ENCODE measurements at places on chromosomes 2 and 18.
A peak's percentile ranks its signal among the peaks of the same experiment; 100 is the strongest.

DNA sequence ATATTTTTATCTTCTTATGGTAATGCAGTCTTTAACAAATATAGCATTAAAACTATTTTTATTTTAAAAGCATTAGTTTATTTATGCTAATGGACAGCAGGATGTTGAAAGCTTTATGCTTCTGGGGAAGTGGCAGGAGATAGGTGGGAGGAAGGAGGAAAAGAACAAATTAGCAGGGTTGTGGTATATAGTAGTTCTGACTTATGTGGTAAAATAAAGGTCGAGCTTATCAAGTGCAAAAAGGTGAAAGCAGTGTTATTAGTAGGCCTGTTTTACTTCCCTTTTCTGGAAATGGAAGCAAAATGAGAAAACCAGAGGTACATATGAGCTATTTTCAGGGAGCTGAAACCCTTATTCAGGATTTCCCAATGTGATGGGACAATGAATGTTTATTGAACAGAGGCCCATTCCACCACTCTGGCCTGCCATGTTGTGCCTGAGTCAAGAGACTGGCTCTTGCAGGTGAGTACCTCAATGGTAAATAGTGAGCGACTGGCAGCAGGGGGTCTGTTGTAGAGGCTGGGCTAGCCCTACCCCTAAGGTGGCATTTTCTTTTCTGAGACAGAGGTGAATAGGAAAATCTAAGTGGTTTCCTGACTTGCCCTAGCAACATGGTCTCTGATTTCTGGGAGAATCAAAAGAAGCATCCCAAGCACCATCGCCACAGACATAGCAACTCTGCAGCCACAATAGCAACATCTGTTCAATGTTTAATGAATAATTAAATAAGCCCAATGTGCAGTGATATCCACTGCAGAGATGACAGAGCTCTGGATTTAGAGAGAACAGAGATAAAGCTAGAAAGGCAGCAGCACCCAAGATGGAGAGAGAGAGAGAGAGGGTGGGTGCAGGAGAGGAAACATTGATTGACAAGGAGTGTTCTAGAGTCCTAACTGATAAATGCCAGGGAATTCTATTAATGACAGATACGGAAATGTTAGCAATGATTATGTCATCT is 119.7 kb downstream of the UPP2 start:
- DNase-seq: no peak

DNA sequence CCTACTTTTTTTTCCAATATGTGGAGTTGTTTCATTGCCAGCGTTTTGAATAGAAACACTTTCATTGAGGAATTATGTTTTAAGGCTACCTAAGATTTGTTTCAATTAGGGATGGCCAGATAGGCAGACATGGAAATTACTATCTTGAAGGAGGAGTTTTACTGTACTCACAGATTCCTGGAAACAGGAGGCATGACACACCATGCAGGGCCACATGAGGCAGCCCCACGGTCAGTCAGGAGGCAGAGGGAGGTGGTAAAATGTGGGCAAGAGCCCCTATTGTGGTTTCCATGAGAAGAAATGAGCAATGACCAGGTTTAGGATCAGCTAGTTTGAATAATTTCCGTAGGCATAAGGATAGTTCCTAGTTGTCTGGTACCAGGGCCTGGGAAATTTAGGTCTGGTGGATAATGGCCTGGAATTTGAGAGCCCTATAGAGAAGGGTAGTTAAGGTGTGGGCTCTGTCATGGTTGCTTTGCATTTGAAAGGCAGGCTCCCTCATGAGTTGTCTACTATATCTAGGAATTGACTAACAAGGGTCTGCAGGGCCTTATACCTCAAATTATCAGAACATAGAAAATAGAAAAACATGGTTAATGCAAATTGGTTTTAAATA is 360.0 kb upstream of the KCNJ3 start:
- no peak for DNase-seq

GRCh38 chr2:88053934-88054781 is 1.4 kb downstream of the KRCC1 start:
- DNase-seq: no peak

GRCh38 chr2:27201675-27202074 is 10.2 kb upstream of the ATRAID start:
- no peak for DNase-seq

GRCh38 chr18:62967089-62967488 is 251.7 kb downstream of the PHLPP1 start:
- DNase-seq: no peak

DNA sequence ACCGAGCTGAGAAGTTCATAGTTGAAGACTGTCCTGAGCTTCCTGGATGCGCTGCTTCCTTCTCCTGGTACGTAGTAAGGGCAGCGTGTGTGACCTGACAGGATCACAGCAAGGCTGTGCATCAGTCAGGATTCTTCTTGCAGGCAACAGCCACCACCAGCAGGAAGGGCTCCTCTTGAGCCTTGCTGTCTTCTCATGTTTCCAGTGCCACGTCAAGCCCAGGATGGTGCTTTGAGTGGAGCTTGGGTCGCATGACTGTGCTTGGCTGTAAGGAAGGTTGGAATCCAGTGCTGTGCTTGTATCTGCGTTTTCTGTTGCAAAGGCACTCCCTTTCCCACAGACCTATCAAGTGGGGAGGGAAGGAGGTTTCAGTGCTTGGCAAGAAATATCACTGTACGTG is 194.3 kb downstream of the LDLRAD4 start:
- no peak for DNase-seq

GRCh38 chr2:240402566-240403272 is 32.7 kb upstream of the GPC1 start:
- no peak for DNase-seq

DNA sequence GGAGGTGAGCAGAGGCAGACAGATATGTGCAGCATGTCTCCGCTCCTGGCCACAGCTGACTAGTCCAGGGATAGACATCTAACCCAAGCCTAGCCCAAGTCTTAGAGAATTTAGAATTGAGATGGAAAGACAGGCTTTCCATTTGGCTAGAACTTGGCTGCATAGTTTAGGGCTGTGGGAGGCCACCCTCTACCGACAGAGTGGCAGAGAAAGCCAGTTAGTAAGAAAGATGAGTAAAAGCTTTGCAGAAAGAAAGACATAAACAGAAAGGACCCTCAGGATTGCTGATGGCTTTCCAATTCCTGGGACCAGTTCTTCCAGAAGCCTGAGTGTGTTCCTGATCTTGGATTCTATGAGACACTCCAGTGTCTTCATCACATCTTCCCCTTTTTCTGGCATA is 62.1 kb downstream of the DYM start:
- no peak for DNase-seq

DNA sequence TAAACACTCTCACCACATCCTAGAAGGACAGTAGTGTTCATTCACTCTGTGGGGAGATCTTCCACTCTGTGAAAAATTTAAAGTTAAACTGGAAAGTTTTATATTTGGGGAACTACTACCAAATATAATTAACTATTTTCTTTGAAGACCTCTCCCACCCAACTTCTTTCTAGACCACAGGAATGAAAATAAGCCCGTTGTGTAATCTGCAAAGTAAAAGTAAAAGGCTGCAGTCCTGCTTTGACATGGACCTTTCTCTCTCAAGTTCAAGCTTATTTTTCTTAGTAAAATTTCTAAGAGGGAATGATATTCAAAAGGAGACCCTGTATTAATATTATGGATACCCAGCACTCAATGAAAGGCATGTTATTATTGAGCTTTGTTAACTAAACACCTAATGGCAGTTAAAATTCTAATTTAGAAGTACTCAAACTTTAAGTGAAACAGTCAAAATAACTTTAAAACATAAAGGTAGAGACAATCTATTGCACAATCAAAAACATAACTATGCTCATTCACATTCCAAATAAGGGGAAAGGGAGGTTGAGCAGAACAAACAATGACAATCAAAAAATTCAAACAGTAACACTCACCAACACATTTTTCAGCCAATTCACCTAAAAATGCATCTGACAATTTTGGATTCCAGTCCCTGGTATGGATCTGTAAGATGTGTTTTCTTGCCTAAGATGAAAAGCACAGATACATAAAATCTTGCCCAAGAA is 98.5 kb downstream of the ATAD2B start:
- no peak for DNase-seq

GRCh38 chr2:127811397-127812321 is 688 bp upstream of the WDR33 start:
- DNase-seq: no peak

- no peak for DNase-seq
Observed at GRCh38 chr18:1995041-1995612, 576.2 kb downstream of the METTL4 start.

DNA sequence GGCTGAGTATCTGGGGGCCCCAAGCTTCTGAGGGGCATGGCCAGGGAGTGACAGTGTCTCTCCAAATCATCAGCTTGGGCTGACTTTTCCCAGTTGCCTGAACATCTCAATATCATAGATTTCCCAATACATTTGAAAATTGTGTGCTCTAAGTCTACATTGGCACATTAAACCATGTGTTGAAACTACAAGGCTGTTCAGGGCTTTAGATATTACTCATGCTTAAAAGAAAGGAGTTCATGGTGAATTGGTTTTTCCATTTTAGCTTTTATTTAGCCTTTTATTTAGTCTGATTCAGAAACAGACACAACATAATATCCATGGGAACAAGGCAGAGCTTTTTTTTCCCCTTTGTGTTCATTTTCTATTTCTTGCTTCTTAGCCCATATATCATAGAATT is 49.9 kb upstream of the GALR1 start:
- DNase-seq: no peak

- DNase-seq: no peak
Observed at GRCh38 chr2:20539776-20540586, 93.1 kb downstream of the RHOB start.

- DNase-seq: no peak
Observed at GRCh38 chr2:43738257-43738656, 35.6 kb upstream of the DYNC2LI1 start.

DNA sequence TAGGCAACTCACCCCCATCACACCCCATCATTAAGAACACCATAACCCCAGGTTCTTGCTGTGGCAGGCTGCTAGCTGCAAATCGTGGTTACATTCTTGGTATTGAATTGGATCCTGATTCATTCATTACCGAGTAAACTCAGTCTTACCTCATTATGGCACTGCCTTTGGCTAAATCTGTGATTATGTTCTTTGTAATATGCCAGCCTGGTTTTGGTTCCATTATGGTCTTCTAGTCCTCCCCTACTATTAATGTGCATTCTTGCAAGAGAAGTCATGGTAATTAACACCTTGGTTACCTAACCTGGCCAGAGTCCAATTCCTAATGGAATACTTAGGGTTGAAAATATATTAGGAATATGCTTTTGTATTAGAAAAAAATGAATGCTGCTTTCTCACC is 258.9 kb upstream of the APCDD1 start:
- DNase-seq: peak; percentile 12

GRCh38 chr2:150127346-150127990 is 360.0 kb downstream of the RND3 start:
- no peak for DNase-seq

DNA sequence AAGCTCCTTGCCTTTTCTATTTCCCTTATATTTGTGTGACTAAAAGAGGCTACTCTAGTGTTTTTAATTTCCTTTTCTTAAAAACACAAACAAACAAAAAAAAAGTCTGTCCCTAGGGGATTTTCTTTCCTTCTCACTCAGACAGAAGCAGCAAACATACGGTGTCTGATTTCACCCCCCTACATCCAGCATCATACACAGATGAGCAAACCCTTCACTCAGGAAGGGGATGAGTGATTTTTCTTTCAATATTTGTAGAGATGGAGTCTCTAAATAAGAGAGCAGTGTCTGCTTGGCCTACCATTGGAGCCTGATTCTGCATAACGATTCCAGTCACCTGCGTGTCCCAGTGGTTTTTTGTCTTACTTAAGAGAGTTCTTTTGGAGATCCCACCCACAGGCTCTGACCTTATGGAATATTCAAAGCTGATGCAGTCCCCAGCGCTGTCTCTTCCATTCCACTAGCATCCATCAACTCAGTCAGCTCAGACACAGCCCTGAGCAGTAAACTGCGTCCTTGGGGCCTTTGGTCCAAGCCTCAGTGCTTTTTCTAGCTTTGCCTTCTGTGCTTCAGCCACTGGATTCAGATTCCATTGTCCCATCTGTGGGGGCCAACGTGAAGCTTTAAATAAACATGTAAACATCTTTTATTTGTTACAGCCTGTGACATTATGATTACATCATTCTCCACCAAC is 52.6 kb upstream of the TPO start:
- no peak for DNase-seq

- no peak for DNase-seq
Observed at GRCh38 chr2:7773362-7774360, 856.4 kb downstream of the RNF144A start.

DNA sequence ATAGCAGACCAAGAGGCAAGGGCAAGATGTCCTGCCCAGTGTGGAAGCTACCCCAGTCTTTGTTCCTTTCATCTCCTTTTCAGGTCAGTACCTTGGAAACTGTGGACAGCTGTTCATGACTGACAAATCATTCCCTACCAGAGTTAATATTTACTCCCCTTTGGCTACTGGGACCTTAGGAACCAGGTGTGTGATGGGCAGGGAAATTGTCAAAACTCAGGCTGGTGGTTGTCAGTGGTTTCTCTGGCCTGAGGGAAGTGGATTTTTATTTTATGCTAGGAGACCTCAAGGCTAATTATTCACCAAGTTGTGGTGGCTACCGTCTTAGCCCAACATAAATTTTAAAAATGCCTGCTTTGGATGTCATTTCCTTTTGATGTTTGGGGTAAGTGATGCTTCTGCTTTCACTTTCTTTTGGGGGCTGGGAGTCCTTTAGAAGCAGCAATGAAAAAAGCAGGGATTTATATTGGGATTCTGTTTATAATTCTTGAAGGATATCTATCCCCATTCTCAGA is 119.3 kb downstream of the SETBP1 start:
- DNase-seq: no peak

DNA sequence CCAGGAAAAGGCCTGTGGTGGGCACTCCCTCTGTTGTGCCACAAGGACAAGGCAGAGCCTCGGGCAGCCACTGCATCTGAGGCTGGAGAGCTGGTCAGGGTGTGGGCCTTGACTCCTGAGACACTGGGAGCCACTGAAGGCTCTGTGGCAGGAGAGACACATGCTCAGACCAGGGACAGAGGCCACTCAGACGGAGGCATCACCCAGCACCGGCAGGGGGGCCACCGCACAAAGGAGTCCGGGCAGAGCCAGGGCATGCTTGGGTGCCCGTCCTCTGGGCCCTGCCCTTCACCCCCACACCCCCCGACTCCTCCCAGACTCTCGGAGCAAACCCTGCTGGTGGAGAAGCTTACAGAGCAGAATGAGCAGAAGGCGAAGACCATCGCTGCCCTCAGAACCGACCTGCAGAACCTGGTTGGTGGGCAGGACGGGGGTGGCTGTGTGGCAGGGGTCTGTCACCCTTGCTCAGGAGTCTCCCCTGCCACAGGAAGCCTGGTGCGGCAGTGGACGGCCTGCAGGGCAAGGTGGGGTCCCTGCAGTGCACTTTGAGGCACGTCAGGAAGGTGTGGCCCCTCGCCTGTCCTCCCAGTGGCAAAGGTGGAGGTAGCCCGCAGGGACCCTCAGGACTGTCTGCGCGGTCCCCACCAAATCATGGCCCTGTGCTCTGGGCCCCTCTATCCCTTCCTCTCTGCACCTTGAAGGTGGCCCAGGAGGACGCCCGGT is 26.0 kb downstream of the CROCC2 start:
- DNase-seq: no peak

DNA sequence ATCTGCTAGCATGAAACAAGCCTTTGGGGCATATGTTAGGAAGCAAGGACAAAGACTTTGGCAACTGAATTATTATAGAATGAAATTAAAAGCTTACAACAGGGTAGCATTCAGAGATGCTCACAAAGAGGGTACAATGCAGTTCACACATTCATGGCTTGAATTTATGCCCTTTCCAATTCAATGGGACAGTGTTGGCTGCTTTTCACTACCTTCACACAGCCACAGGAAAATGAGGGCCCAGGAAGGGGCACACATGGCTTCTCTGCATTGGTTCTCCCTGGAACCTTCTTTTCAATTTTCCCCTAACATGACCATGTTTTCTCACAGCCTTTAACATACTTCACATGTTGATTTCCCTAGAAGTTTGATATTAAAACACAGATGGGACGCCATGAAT is 978.1 kb downstream of the TMEM182 start:
- no peak for DNase-seq

Measured in NCI-H1105 treated with DMSO at 0.1 percent for 48 hours (cell line).